ENCODE measurements at places on chromosomes 4 and X. TPM values are rescaled to one million over a fixed set of nuclear protein-coding genes. Genes with fewer than 3 reads are reported as not detected.

GRCh38 chrX:100674705-100675104 lies 30.7 kb downstream of the SRPX2 start:
- no peak for DNase-seq
- no peak overlapping the region for H3K4me3 ChIP-seq
- no peak overlapping the region for H3K27ac ChIP-seq
- no peaks in the 10 kb centered on the region for H3K27me3 ChIP-seq
- peaks cover 12% of the 10 kb centered on the region for H3K36me3 ChIP-seq
- H3K4me1 ChIP-seq = no peaks in the 10 kb centered on the region

DNA sequence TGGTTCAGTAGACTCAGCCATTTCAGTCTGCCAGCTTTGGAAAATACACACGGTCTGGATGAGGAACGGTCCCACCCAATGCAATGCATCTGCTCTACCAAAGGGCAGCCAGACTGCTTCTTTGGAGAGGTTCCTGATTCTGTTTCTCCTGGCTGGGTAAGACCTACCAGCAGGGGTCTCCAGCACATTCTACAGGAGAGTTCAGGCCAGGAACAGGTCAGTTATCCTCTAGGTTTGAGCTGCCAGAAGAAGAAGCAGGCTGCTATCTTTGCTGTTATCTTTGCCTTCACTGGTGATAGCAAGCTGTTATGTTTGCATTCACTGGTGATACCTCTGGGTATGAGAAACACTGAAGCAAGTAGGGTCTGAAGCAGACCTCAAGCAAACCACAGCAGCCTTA lies 45.5 kb upstream of the PBDC1 start:
- H3K36me3 ChIP-seq = no peaks in the 10 kb centered on the region
- H3K4me3 ChIP-seq = no peak overlapping the region
- no peak for DNase-seq
- H3K27ac ChIP-seq = no peak overlapping the region

DNA sequence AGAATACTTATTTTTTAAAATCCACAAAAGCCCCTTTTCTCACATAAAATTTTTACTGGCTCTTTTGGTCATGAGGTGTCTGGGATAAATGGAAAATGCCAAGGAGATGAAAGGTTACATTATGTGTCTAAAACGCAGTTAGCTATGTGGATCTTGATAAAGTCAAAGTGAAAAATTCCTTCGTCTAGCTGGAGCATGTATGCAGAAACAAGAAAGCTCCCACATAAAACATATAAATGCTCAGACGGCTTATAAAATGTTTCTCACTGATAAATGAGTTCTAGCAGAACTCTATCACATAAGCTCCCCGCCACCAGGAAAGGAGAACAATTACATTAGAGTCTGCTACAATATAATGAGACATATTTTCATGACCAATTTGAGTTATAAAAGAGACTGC lies 83.8 kb downstream of the TBC1D9 start:
- peaks cover 15% of the 10 kb centered on the region for H3K36me3 ChIP-seq
- no peak for DNase-seq
- H3K27me3 ChIP-seq = no peaks in the 10 kb centered on the region
- no peak overlapping the region for H3K27ac ChIP-seq

DNA sequence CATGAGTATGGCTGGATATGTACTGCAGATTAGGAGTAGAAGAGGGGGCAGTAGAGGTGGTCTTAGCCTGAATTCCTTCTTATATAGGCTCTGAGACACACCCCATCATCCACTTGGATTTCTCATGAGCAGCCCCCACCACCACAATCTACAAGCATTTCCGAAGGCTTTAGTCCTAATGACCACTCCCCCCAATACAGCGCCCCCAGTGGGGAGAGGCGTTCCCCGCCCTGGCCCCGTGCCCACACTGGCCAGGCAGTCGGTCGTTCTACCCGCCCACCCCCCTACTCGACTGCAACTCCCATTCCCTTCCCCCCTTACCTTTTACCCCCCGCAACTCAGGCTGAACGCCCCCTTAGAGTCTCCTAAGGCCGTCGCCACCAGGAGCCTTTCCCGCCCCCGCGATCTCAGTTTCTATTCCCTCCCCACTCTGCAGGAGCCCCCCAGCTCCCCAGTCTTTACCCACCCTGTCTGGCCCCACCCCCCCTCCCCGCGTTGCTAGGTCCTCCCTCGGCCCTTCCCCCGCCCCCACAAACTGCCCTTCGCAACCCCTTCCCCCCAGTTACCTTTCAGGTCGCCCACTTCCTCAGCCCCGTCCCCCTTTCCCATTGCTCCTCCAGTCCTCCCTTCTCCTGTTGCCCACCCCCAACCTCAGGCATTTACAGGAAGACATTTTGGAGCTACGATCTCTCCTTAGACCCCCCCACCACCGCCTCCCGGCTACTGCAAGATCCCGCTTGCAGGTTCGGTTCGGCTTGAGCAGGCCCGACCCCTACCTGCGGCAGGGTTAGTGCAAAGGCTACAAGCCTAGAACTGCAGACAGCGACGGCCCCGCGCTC lies 468 bp downstream of the ZMYM3 start:
- H3K4me3 ChIP-seq = peak overlapping the region; percentile 77
- DNase-seq = peak; percentile 81
- no peaks in the 10 kb centered on the region for H3K27me3 ChIP-seq
- H3K36me3 ChIP-seq = peaks cover 25% of the 10 kb centered on the region

DNA sequence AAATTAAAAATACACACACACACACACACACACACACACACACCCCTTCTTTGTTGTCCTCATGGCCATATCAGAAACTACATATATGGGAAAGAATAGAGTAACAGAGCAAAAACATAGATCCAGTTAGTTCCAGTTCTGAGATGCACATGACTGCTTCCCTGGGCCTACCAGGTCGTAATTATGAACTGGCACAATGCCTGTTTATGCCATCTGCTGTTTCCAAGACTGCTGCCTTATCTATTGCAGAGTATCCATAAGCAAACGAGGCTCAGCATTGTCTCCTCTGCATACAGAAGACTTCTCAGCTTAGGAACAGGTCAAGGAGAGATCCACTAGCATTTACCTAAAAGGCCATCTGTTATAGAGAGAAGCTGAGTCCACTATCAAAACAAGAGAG lies 789.0 kb downstream of the TECRL start:
- H3K27me3 ChIP-seq = no peaks in the 10 kb centered on the region
- H3K36me3 ChIP-seq = no peaks in the 10 kb centered on the region
- no peak overlapping the region for H3K27ac ChIP-seq
- H3K4me3 ChIP-seq = no peak overlapping the region

DNA sequence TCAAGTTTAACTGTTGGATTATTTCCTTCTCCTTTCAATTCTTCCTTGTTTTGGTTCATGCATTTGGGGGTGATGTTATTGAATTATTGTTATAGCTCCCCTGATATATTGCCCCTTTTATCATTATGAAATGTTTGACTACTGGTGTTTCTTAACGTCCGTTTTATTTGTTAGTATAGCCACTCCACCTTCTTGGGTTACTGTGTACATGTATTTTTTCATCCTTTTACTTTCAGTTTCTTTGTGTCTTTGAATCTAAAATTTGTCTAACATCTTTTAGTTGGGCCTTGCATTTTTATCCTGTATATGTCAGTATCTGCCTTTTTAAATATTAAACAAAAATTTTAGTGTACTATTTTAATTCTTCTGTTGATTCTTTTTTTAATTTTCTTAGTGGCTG lies 88.7 kb downstream of the TNIP2 start:
- H3K4me1 ChIP-seq = peaks cover 32% of the 10 kb centered on the region
- H3K27ac ChIP-seq = peak overlapping the region; percentile 17
- peaks cover 68% of the 10 kb centered on the region for H3K36me3 ChIP-seq

DNA sequence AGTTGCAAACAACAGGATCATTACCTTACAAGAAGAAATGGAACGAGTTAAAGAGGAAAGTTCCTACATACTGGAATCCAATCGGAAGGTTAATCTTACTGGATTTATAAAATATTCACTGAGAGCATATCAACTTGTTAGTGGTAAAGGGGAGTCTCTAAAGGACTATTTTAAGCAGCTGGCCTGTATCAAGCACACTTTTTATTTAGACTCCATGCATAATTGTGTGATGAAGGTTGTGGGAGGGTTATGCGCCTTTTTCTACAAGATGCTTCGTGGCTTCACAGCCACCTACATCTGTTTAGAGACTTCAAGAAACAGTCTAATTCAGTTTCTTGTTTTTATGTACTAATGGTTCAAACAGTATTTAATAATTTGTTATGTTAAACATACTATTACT lies 56.6 kb downstream of the GRSF1 start:
- H3K27me3 ChIP-seq = no peaks in the 10 kb centered on the region
- H3K27ac ChIP-seq = no peak overlapping the region
- H3K4me1 ChIP-seq = peaks cover 10% of the 10 kb centered on the region
- peaks cover 12% of the 10 kb centered on the region for H3K36me3 ChIP-seq

DNA sequence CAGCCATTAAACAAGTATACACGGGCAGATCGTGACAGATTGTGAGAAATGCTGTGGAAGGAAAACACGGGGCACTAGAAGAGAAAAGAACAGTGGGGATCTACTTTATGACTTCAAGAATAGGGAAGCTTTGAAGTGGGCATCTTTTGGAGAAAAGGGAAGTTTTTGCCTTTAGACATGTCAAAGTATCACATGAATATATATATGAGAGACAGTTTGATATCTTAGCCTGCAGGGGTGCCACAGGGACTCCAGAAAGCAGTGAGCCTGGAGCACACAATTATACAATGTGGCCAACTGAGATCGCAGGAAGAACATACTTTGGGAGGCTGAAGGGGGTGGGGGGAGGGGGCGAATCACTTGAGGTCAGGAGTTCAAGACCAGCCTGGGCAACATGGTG lies 35.7 kb downstream of the RELL1 start:
- H3K4me3 ChIP-seq = no peak overlapping the region
- peaks cover 58% of the 10 kb centered on the region for H3K4me1 ChIP-seq
- DNase-seq = no peak
- H3K27ac ChIP-seq = no peak overlapping the region

DNA sequence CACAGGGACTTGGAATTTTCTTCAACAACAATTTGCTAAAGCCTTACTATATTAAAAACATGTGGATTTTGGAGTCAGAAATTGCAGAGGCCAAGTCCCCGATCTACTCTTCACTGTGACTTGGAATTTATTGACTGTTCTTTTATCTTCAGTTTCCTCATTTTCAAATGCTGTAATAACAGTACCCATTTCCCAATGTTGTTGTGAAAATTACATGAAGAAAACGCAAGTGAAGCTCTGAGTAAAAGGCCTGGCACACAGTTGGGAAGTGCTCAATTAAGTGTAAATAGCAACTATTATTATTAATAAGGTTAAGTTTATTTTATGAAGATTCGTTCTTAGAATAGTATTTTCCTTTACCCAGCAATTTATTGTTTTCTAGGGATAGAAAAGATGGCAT lies 15.7 kb downstream of the STBD1 start:
- no peak for DNase-seq
- no peak overlapping the region for H3K27ac ChIP-seq
- no peak overlapping the region for H3K4me3 ChIP-seq
- H3K4me1 ChIP-seq = no peaks in the 10 kb centered on the region
- no peaks in the 10 kb centered on the region for H3K27me3 ChIP-seq

- H3K4me1 ChIP-seq = peaks cover 14% of the 10 kb centered on the region
- peak overlapping the region; percentile 20 for H3K4me3 ChIP-seq
- H3K27me3 ChIP-seq = no peaks in the 10 kb centered on the region
- H3K27ac ChIP-seq = no peak overlapping the region
- DNase-seq = no peak
- H3K36me3 ChIP-seq = peaks cover 42% of the 10 kb centered on the region
Observed at GRCh38 chr4:185145572-185145971, 2.5 kb downstream of the SLC25A4 start.

DNA sequence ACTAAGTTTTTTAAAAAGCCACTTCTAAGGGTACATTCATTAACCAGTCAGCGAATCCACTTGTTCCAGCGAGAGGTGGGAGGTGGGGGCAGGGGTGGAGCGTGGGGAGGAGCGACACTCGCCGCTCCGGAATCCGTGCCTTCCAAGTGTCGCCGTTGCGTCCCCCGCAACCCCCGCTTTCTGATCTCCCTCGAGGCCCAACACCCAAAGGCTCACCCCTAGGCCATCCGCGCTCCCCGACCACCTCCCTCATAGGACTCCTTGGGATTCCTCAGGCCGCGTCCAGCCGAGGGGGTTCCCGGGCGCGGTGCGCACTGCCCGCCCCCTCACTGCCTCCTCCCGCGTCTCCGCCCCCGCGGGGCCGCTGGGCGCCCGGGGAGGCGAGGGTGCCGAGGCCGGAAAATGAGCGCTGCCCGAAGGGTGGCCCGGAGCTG lies 108.1 kb upstream of the STOX2 start:
- peaks cover 54% of the 10 kb centered on the region for H3K27me3 ChIP-seq
- H3K4me3 ChIP-seq = peak overlapping the region; percentile 73
- peak overlapping the region; percentile 62 for H3K27ac ChIP-seq

Gene MYOZ2
- 0.44 TPM for polyA plus RNA-seq

Gene DAPP1
- 8.2 TPM for polyA plus RNA-seq

Measured in stomach (tissue), 19 donors.